ENCODE measurements at places on chromosomes 5 and 9.

DNA sequence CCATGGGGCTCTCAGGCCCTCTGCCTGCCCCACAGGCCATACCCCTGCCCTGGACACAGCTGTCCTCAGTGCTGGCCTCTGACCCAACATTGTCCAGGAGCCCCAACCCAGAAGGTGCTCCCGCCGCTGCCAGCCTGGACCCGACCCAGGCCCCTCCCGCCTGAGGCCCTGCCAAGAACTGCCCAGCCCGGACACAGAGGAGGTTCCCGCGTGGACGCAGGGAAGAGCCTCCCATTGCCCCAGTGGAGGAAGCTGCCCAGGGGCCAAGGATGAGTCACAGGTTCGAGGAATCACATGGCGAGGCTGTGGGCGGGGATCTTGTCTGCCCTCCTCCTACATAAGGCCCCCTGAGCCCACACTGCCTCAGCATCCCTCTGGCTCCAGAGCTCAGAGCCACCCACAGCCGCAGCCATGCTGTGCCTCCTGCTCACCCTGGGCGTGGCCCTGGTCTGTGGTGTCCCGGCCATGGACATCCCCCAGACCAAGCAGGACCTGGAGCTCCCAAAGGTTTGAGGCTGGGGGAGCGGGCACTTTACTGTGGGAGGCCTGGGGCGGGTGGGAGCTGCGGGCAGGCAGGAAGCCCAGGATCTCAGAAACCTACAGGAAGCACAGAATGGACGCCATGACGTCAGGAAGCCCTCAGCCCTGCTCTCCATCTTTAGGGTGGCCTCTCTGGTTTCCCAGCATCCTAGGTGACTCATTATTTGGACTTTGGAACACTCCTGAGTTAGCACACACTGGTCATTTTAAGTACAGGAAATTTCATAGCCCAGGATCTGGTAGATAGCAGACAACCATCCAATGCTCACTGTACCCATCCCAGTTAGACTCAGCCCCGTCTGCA is at the start of gene PAEP:
Gene PAEP (plus strand): TSS at position 366 of the 844 bp plus-strand sequence.
- DNase-seq = peak; percentile 27

DNA sequence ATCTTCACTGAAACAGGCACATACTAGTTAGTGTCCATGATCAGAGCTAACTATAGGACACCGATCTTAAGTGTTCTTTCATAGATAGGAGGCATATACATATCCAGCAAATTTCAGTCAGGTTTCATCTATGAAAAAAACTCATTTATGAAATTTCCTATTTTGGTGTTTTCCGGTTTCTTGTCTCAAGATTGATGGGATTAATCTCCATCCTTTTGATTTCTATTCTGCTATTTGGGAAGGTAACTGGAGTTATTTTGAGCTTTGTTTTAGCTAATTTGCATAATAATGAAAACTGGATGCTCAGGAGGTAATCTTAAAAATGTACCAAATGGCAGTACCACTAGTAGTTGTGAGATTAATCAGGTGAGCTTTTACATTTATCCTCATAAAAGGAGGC is 62.1 kb downstream of the BASP1 start:
- DNase-seq = no peak

DNA sequence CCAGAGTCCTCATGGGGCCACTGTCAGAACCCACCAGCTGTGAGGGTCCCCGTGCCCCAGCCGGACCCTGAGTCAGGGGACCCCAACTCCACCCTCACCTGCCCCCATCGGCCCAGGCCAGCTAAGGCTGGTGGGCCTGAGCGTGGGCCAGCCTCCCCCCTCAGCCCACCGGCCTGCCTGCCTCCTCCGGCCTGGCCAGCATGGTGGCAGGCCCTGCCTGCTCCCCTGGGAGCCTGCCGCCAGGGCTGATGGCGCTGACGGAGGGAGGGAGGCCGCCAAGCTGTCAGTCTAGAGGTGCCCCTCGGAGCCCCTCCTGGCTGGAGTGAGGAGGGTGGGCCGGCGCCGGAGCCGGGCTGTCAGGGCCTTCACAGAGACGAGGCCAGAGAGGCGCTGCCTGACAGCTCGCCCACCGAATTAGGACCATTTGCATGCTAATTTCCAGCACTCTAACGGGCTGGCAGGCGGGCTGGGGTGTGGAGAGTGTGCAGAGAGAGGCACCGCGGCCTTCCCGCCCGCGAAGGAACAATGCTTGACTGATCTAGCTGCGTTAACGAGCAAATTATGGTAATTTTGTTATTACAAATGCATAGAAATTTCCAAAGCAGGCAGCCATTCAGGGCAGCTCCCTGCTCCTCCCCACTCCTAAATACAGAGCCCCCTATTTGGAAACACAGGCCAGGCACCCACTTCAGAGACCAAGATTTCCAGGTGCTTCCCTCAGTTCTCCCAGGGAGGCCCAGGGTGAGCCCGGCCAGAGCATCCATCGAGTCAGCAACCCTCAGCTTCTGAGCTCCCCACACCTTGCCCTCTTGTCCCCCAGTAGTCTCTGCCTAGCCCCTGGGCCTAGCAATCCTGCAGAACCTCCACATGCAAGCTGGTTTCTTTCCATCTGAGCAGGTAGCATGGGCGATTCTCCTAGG is 169.3 kb downstream of the PAX5 start:
- no peak for DNase-seq

DNA sequence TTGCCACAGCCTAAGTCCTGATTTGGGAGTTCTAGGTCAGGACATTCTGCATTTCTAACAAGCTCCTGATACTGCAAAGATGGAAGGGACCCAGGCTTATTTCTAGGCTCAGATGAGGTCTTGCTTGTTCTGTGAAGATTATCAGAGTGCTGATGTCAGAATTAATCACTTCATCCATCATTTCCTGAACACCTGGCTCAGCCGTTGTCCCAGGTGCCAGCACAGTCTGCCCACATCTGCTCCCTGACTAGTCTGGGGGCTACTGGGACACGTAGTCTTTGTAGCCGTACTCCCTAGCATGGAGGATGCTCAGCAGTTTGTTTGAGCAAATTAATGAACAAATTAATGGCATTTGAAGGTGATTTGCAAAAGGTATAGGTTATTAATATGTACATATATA is 17.9 kb upstream of the SPINK4 start:
- DNase-seq = no peak

DNA sequence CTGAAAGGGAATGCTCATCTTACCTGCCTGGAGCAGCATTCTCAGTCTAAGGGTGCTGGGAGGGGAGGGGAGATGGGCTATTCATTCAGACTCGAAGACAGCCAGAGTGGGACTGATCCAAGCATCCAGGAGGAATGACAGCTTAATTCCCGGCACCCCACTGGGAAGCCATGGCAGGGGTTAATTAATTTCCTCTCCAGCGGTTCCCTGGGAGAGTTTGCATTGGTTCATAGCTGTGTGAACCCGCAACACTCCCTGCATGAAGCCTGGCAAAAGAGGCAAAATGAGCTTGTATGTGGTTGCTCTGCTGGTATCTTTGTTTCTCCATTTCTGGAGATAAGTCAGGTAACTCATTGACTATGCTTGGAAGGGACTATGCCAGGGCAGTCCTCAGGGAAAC is 401.0 kb upstream of the SLC24A2 start:
- no peak for DNase-seq

DNA sequence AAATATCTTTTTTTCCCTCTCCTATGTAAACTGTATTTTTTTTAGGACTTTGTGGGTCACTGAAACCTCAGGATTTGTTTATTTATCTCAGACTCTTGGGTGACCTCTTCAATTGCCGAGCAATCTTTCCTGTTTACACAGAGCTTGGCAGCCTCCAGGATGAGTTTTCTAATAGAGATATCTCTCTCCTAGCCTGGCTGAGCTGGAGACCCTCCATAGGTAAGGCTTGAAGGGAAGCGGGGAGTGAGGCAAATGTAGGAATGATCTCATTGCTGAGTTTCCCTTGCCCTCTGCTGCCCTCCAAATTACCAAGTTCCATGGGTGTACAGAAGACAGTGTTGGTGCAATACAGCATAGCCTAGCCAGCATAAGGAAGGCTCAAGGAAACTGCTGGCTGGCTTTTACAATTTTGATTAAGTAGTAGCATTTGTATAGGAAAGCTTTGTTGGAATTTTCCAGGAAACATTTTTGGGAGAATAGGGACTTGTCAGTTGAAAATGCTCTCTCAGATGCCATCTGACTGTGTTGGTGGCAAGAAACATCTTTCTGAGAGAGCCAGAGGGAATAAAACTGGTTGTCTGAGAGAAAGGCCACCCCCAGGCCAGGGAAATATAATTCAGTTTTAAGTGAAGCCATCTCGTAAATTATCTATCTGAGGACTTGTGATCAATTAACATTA is 116.0 kb downstream of the NMUR2 start:
- no peak for DNase-seq

DNA sequence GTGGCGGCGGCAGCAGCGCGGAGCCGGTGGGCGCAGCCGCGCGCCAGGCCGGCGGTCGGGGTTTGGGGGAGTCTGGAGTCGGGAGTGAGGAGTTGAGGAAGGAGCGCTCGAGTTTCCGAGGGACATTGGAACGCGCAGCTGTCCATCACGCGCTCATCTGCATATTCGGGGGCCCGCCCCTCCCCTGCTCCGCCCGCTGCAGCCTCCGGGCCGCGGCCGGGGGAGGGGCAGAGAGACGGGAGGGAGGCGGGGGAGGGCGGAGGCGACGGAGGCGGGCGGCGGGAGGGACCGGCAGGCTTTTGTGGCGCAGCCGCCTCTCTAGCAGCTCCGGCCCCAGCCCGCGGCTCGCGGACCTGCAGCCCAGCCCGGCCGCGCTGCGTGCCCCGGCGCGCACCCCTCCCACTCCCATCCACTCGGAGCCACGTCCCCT is at the start of gene IRX2:
Gene IRX2 (minus strand): TSS at position 86 of the 430 bp plus-strand sequence. CDS start 264 bp downstream, outside the sequence.
- DNase-seq = peak; percentile 12

DNA sequence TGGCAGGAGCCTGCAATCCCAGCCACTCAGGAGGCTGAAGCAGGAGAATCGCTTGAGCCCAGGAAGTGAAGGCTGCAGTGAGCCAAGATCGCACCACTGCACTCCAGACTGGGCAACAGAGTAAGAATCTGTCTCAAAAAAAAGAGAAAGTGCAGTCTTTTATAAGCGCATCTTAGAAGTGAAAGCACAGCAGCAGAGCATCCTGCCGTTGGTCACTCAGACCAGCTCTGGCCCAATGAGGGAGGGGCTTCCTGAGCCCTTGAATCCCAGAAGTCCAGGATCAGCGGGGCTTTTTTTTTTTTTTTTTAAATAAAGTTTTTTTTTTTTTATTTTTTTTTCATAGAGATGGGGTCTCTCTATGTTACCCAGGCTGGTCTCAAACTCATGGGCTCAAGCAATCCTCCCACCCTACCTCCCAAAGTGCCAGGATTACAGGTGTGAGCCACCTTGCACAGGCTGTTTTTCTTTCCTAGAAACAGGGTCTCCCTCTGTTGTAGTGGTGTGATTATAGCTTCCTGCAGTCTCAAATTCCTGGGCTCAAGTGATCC is 42.3 kb downstream of the NAIF1 start:
- DNase-seq = no peak

GRCh38 chr5:171272996-171273970 is 35.8 kb upstream of the TLX3 start:
- DNase-seq = peak; percentile 62

- no peak for DNase-seq
These were observed 344.2 kb downstream of the ADGRV1 start for GRCh38 chr5:90902651-90903386.

- DNase-seq = peak; percentile 36
These were observed 226.2 kb upstream of the SMC2 start for GRCh38 chr9:103867886-103868285.

DNA sequence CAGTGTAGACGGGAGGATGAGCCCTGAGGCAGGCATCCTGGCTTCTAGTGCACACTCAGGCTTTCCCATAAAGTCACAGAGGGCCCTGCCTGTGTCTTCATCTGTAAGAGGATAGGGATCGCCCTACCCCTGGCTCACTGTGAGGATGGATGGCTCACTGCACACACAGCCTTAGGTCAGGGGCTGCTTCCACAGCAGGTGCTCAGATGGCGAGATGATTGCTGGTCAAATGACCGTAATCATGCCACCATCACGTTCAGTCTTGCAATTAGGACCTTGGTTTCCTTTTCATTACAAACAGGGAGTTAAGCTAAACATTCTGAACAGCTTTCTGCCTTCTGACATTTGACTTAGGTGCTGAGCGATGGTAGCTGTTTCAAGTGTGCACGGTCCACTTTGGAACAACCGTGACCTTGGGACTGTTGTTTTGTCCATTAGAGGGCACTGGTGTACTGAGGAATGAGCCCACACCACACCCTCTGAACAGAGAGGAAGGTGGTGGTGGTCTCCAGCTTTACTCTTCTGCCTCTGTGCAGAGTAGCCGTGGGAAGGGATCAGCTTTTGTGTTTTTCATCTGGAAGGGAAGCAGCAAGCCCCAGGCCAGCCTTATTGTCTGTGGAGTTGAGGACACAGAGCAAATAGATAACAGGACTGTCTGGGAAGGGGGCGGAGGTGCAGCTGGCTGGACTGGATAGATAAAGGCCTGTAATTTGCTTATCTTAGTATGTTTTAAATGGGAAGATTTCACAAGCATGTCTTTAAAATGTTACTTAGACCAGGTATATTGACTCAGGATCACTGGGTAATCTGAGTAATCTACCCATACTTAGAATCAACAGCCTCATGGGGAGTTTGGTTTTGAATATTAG is 183.1 kb downstream of the TRIO start:
- DNase-seq = no peak

DNA sequence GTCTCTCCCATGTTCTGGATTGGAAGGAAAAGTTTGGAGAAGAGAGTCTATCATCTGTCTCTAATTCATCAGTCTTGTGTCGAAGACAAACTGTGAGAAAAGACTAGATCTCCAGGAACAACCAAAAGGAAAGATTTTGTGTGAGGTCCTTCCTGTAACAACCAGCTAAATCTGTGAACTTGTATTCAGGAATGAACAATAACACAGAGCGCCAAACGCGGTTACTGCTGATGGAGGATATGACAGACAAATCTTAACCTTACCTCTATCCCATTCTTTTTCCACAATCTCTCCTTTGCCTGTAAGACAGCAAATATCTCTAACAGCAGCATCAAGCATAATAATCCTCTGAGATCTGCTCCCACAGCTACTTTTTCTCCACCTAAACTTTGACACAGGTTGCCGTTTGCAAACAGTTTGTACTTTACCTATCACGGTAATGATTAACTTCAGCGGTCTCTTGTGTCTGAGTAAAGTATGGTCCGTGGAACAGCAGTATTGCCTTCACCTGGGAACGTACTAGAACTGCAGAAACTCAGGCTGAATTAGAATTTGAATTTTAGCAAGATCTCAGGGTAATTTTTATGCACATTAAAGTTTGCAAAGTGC is 387.6 kb downstream of the ELAVL2 start:
- no peak for DNase-seq

GRCh38 chr5:149038336-149039080 is 24.4 kb downstream of the SH3TC2 start:
- DNase-seq = no peak

DNA sequence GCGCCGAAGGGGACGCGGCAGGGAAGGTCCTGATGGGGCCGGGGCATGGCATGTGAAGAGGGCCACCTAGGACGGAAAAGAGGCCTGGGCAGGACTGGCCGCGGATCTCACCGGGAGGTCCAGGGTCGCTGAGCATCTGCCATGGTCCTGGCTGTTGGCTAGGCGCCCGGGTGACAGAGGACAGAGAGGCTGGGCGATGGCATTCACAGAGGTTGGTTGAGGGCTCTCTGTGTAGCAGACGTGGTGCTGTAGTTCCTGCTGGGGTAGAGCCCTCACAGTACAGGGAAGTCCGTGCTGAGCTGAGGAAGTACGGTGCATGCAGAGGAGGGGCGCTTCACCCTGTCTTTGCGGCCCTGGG is 427 bp downstream of the PCYOX1L start:
- DNase-seq = no peak
